Activated CD8-positive, alpha-beta T cell treated with anti-CD3 and anti-CD28 coated beads, Interleukin-2, amount 10 ng/mL, durations not matched to agents 7 days and 5 days (primary cell): ENCODE measurements at places on chromosomes 1 and 21.

GRCh38 chr1:17181781-17182464 is 23.0 kb upstream of the PADI1 start:
- peak overlapping the region; percentile 49 for H3K4me3 ChIP-seq
- peaks cover 31% of the 10 kb centered on the region for H3K4me1 ChIP-seq
- peak overlapping the region; percentile 79 for H3K27ac ChIP-seq
- DNase-seq, result peak; percentile 54

DNA sequence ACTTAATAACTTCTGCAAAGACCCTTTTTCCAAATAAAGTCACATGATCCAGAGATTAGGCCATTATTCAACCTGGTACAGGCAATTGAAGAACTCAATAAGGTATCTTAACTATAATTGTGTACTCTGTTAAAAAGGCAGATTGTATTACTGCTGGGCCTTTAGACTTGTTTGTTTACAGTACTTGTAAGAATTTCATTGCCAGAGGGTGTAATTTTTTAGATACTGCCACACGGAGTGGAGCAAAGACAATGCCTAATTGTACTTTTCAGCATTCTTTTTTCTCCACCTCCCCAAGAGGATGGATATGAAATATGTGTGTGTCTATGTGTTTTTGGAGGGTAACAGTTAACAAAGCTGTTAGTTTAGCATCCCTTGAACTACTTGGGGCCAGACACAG is 47.5 kb downstream of the HUNK start:
- DNase-seq, result no peak
- no peak overlapping the region for H3K4me3 ChIP-seq
- no peaks in the 10 kb centered on the region for H3K4me1 ChIP-seq
- H3K27me3 ChIP-seq, result no peaks in the 10 kb centered on the region

GRCh38 chr1:167455786-167456446 is 62.4 kb downstream of the CD247 start:
- peaks cover 49% of the 10 kb centered on the region for H3K36me3 ChIP-seq
- peak; percentile 56 for DNase-seq
- H3K27me3 ChIP-seq, result no peaks in the 10 kb centered on the region
- H3K27ac ChIP-seq, result peak overlapping the region; percentile 79

DNA sequence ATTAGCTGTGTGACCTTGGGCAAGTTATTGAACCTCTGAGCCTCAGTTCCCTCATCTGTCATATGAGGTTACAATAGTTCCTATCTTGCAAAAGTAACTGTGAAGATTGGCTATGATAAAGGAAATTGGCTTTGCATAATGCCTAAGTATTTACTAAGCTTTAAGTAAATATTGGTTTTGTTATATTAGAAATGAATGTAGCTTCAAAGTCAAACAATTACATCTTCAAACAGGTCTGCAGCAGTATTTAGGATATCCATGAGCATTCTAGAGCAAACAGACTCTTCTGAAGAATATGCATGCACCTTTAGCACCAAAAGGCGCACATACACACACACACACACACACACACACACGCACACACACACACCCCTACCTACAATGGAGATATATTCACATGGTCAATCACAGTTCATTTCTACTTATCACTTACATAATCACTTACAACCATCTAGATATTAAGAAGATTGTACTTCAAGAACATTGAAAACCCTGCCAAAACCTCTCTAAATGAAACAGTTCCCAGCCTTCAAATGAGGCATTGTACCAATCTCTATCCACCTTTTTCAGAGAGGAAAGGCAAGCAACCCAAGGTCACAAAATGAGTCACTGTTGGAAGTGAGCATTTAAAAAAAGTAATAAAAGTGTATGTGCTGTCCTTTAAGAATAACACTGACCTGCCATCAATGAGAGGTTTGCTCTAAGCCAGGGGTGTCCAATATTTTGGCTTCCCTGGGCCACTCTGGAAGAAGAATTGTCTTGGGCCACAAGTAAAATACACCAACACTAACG is 13.4 kb upstream of the FAM43B start:
- no peak overlapping the region for H3K4me3 ChIP-seq
- H3K36me3 ChIP-seq, result no peaks in the 10 kb centered on the region
- H3K27me3 ChIP-seq, result peaks cover 30% of the 10 kb centered on the region
- H3K27ac ChIP-seq, result no peak overlapping the region
- no peaks in the 10 kb centered on the region for H3K4me1 ChIP-seq
- no peak for DNase-seq

GRCh38 chr1:192615055-192615454 is 20.9 kb upstream of the RGS13 start:
- DNase-seq, result no peak
- peaks cover 4% of the 10 kb centered on the region for H3K27me3 ChIP-seq
- H3K4me1 ChIP-seq, result no peaks in the 10 kb centered on the region

DNA sequence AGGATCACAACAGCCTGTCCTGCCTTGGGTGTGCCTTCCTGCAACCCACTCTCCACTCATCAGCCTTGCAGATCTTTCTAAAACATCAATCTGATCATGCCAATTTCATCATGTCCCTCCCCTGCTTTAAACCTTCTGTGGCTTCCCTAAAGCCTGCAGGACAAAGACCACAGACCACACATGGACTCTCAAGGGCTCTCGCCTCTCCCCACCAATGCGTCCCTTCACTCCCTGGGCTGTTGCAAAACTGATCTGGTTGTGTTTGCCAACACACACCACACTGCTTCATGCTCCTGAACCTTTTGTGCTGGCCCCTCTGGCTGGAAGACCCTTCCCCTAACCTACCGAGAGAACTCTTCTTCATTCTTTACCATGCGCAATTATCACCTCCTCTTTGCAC is 72.4 kb downstream of the ITPKB start:
- no peak overlapping the region for H3K4me3 ChIP-seq
- DNase-seq, result no peak
- no peaks in the 10 kb centered on the region for H3K27me3 ChIP-seq
- H3K4me1 ChIP-seq, result peaks cover 85% of the 10 kb centered on the region
- peaks cover 34% of the 10 kb centered on the region for H3K36me3 ChIP-seq

DNA sequence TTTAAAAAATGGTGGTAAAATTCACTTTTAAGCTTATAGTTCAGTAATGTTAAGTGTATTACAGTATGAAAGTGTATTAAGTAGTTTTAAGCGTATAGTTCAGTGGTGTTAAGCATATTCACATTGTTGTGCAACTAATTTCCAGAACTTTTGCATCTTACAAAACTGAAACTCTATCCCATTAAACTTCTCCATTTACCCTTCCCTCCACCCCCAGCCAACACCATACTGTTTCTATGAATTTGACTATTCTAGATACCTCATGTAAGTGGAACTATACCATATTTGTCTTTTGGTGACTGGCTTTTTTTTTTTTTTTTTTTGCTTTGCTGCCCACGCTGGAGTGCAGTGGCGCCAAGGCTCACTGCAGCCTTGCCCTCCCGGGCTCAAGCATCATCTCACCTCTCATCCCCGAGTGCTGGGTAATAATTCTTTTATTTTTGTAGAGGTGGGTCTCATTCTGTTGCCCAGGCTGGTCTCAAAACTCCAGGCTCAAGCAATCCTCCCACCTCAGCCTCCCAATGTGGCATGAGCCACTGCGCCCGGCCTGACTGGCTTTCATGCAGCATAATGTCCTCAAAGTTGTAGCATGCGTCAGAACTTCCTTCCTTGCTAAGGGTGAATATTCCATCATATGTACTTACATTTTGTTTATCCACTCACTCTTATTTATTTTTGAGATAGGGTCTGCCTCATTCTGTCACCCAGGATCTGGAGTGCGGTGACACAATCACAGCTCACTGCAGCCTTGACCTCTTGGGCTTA is 45.1 kb upstream of the BMP8B start:
- DNase-seq, result no peak
- no peaks in the 10 kb centered on the region for H3K4me1 ChIP-seq
- H3K27ac ChIP-seq, result no peak overlapping the region

DNA sequence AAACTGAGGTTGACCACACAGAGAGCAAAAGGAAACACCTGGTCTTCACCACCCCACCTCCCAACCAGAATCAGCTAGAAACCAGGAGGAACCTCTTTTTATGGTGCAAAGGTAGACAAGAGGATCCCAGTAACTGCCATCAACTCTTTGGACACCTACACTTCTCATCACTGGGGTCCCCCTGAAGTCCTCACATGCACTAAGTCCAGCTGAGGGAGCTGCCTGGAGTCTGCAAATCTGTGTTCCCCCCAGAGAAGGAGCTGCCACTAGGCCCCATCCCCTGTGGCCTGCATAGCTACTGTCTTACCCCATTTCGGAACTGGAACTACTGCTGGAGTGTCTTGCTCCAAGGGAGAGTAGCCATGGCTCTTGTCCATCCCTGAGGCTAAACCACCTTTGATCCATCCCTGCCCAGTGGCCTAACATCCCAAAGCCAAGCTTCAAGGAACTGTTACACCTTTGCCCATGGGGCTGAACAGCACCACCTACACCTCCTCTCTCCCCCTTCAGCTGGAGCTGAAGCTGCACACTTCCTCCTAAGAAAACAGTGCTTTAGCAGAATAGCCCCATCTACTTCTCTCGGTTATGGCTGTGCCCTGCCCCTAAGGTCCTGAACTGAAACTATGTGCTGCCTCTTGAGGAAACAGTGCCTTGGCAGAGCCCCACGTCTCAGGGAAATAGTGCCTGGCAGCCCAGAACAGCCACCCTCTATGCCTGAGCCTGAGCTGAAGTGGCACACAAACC is 85.4 kb upstream of the CD53 start:
- no peaks in the 10 kb centered on the region for H3K27me3 ChIP-seq
- H3K36me3 ChIP-seq, result peaks cover 47% of the 10 kb centered on the region
- H3K4me1 ChIP-seq, result peaks cover 73% of the 10 kb centered on the region

DNA sequence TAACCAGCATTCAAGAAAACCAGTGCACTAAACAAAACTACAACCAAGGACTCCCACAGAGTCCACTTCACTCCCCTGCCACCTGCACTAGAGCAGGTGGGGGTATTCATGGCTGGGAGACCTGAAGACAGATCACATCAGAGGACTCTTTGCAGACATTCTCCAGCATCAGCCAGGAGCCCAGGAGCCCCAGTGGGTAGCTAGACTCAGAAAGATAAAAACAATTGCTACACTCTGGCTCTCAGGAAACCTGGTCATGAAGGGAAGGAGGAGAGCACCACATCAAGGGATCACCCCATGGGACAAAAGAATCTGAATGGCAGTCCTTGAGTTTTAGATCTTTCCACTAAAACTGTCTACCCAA is 472.1 kb downstream of the PLPP3 start:
- no peaks in the 10 kb centered on the region for H3K4me1 ChIP-seq
- no peak overlapping the region for H3K27ac ChIP-seq
- no peak for DNase-seq
- no peaks in the 10 kb centered on the region for H3K36me3 ChIP-seq

- no peaks in the 10 kb centered on the region for H3K27me3 ChIP-seq
- H3K4me1 ChIP-seq, result no peaks in the 10 kb centered on the region
- no peak for DNase-seq
- H3K36me3 ChIP-seq, result no peaks in the 10 kb centered on the region
- no peak overlapping the region for H3K4me3 ChIP-seq
Observed at GRCh38 chr1:208078752-208079151, 165.4 kb downstream of the PLXNA2 start.
